ENCODE measurements at places on chromosomes 6 and 20.

- no peak for DNase-seq
Observed at GRCh38 chr20:36197271-36197670, 39.0 kb upstream of the AAR2 start.

DNA sequence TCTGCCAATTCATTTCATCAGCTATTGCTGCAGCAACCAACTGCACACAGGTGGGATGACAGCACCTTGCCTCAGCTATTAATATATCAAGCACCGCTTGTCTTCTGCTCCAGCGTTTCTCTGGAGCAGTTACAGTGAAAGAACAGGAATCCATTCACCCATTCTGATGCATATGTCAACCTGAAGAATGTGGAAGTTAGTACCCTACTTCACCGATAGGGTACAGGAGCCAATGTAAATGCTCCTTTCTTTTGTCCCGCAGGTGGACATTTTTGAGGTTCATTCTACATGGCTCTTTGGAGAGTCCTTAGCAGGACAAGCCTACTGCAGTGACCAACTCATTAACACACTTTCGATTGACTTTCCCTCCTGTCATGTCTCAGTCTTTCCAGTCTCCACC lies 139.9 kb upstream of the PRND start:
- DNase-seq: no peak

GRCh38 chr20:46701057-46701456 lies 8.4 kb upstream of the SLC2A10 start:
- DNase-seq: no peak

- no peak for DNase-seq
Observed at GRCh38 chr6:121522771-121523386, 87.4 kb downstream of the GJA1 start.

- DNase-seq: no peak
Observed at GRCh38 chr6:20565342-20565741, 31.1 kb downstream of the CDKAL1 start.

GRCh38 chr6:86706449-86706848 lies 230.9 kb upstream of the HTR1E start:
- DNase-seq: no peak

- DNase-seq: no peak
Observed at GRCh38 chr6:76742919-76743318, 670.5 kb upstream of the IMPG1 start.

DNA sequence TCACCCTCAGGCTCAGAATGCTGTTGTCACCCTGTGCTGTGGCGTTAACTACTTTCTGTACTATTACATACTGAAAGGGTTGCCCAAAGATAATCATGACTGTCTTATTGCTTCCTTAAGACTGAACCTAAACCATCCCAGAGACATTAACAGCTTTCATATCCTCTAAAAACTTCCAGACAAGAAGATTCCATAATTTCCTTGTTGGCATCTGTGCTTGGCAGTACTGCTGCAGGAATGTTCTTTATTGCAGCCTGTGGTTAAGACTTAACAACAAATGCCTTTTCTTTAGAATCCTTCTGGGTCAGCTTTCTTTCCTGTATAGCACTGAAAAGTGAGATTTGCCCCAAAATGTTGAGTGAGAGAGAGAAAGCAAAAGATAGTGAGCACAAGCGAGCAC lies 109.7 kb downstream of the GJA10 start:
- DNase-seq: no peak
